Stimulated activated CD8-positive, alpha-beta memory T cell treated with anti-CD3 and anti-CD28 coated beads, Interleukin-15, amount 100 ng/mL, for 4 hours (primary cell): ENCODE measurements at places on chromosomes 3 and 15.

- DNase-seq: no peak
Observed at GRCh38 chr15:77568973-77569728, 63.6 kb downstream of the LINGO1 start.

DNA sequence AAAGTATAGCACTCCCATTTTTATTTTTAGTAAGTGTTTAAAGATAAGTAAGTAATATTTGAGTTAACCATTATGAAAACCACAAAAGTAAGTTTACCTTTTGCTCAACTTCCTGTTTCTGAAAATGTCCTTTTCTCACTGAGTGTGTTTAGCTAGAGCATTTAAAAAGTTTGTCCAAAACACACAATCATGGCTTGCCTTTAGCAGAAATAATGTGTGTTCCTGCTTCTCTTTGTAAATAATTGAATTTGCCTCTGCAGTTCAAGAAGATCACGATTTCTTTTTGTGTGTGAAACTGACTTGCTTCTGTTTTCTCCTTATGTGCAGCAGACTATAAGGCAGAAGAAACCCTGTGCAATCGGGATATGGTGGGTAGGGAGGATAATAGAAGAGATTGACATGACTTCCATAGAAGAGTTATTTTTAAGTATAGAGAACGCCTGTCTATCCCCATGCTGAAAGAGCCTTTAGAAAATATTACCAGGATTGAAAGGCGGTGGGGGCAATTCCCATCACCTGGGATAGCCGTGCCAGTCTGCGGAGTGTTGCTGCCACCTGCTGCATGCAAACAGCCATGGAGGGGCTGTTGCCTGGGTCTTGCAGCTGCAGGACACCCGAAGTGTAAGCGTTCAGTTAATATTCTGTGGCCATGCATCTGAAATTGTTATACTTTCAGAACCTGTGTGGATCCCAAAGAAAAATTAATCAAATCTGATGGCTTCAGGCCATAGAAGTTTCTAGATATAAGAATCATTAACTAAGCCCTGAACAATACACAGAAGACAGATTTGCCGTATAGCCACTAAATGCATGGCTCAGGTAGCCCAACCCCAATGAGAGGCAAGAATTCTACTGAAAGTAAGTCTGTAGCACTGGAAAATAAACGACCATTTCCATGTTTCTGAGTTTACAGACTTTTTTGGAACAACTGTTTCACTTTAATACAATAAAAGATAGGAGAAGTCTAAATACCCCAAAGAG, 2.4 kb upstream of the CD96 start:
- DNase-seq: peak; percentile 28

DNA sequence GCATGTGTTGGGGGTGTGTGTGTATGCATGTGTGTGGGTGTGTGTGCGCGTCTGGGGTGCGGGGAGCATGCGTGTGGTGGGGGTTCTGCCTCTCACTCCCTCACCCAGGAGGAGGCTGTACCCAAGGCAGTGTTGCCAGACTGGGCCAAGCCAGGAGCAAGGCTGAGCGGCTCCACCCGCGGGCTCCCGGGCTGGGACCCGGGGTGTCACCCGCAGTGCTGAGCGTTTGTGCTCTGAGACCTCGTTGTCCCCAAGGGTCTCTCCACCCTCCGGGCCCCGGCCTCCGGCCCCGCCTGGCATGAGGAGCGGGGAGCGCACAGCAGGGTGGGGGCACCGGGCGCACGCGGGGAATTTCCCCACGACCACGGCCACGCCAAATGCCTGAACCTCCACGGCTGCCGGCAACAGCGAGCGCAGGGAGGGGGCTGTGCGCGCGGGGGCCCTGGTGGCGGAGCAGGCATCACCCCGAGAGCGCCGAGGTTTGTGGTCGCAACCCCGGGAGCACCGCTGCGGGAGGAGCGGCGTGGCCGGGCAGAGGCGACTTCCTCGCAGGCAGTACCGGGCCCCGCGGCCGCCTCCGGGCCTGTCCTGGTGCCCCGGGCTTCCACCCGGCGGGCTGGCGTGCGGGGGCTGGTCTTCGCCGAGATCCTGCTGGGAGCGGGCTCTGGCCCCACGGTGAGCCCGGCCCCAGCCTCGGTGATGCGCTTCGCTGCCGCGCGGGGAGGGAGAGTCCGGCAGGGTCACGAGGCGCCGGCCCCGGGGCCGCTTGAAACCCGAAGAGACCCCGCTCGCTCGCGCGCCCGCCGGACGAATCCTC, 7.4 kb upstream of the OCA2 start:
- DNase-seq: no peak

DNA sequence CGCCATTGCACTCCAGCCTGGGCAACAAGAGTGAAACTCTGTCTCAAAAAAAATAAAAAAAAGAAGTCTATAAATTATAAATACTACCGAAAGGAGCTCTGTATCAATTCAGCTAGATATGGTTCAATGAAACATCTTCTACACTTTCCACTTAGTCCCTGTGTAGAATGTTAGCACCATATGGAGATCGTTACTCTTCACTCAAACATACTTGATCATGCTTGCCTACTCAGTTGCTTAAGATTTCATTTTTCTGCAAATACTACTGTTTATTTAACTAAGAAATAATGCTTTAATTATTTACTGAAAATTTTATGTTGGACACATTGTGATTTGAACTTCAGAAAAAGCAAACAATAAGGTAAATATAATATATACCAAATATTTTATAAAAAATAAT, 17.1 kb upstream of the NANOGP8 start:
- DNase-seq: no peak

DNA sequence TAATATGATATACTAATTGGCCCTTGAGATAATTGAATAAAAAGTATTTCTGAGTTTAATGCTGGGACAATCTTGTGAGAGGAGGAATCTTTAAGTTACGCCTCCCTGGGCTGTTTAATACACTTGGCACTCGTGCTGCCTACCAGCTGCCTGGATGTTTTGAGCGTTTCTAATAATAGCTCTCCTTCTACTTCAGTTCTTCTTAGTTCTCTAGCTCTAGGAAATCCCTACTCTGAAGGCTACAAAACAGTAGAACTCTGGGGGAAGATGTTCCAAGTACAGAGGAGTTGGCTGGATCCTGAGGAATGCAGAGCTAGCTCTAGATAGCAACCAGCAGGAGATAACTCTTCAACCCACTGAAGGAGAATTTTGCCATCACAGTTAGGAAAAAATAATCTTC, 3.5 kb downstream of the NAALADL2 start:
- DNase-seq: no peak

DNA sequence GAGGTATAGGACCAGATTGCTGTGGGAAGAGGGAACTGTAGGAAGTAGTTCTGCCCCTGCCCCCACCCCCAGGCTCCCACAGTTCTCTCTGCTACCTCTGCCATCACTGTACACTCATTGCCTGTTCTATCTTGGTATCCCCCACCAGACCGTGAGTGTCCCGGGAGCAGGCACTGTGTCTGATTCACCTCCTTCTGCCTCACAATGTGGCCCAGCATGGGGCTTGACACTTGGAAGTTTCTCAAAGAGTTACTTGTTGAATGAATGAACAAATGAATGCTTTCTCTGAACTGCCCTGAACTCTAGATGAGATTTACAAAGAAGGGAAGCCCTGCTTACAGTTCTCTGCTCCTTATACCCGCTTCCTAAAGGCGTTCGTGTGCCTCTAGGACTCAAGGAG, 27.1 kb upstream of the PIK3CB start:
- DNase-seq: no peak

DNA sequence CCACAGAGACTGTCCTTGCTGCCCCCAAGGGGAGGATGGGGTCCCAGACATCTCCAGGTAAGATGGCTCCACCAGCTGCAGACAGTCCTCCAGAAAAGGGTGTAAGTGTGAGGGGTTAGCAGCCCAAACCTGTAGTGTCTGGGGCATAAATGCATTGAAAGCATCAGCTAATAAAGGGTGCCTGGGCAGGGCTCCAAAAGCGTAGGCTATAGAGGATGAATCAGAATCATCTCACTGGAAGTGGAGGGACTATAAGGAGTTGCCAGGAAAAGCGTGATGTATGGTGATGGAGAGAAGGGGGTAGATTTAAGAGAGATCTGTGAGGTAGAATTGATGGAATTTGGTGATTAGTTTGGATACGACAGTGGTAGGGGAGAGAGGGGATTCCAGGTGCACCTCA, 79.9 kb upstream of the ONECUT1 start:
- no peak for DNase-seq

DNA sequence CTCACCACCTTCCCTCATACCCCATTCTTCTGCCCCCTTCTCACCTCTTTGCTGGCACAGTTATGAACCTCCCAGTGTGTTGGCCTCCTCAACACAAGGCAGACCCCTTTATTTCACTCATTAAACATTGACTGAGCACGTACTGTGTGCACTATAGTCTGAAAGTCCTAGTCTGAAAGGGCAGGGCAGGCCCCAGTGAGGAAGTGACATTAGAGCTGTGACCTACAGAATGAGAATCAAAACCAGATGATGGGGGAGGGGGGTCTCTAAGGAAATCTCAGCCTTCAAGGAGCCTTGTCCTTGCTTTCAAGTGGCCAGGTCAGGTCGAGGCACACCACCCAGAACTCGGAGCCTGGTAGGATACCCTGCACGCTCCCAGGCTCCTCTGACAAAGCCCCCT, 3.5 kb downstream of the SLC28A1 start:
- DNase-seq: no peak

DNA sequence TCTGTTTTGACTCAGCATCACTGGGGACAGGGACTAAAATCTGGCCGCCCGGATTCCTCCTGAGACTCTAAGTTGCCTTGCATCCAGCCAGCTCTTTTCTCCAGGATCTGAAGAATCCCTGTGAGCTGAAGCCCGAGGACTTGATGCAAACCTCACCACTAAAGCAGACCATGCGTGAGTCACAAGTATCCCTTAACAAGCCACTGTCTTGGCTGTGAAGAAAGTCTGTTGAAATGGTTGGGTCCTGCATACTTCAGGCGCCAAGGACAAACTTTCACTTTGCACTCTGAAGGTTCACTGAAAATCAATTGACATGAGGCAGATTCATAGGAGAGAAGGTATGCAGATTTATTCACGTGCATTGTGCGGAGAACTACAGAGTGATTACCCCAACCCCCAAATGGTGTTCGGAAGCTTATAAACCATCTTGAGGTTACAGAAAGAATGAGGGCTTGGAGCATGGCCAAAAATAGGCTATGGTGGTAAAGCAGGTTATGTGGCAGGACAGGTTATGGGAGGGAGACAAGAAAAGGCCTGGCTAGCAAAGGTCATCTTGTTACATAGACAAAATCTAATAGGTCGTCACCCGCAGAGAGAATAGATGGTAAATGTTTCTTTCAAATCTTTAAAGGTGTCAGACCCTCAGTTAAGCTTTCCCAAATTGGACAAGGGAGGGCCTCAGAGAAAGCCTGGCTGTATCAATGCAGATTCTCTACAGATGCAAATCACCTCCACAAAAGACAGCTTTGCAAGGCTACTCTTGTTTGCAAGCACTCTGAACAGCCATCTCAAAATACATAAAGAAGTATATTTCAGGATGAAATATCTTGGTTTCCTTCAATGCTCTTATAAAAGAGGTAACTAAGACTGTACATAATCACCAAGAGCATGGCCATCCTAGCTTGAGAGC, 126.3 kb upstream of the PLAAT1 start:
- DNase-seq: no peak

- no peak for DNase-seq
Observed at GRCh38 chr15:96270581-96271172, 59.8 kb upstream of the NR2F2 start.

DNA sequence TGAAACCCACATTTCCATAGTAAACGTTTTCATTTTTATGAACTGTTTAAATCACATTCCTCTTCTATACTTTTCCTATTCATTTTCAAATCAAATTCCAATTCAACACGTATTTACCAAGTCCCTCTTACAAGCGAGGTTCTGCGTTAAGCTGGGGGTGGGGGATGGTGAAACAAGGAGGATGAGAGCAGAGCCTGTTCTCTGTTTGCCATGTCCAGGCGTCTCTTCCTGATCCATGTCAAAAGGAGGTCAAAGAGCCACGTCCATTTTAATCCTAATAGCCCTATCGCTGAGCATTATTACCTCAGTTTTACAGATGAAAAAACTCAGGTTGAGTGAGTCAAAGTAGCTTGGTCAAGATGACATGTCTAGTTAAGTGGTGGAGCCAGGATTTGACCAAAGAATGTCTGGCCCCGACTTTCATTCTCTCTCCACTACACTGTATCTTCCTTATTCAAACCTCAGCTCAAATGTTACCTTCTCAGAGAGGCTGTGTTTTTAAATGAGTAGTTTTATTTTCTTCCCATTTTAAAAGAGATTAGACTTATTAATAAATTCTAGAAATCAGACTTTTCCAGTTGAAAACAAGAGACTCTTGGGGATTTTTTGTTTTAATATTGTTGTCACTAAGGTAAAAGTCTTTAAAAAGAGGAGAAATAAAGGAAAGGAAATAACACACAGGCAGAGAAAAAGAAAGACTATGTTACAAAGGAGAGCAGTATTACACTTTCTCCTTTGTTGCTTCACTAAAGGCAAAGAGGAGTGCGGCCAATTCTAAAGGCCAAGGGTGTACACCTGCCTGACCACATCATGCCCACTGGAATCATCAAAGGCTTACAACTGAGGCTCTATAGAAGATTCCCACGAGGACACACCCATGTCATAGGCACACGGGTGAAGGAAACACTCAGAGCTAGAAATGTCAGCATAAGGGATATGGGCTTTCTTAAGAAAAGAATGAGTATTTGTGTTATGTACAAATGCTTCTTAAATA, 42.4 kb downstream of the MYO5A start:
- DNase-seq: no peak

- no peak for DNase-seq
Observed at GRCh38 chr3:46277476-46277875, 35.2 kb downstream of the CCR3 start.

- DNase-seq: no peak
Observed at GRCh38 chr3:31422237-31422636, 110.5 kb upstream of the STT3B start.

GRCh38 chr15:43489191-43489590, 3.8 kb downstream of the TP53BP1 start:
- DNase-seq: no peak

DNA sequence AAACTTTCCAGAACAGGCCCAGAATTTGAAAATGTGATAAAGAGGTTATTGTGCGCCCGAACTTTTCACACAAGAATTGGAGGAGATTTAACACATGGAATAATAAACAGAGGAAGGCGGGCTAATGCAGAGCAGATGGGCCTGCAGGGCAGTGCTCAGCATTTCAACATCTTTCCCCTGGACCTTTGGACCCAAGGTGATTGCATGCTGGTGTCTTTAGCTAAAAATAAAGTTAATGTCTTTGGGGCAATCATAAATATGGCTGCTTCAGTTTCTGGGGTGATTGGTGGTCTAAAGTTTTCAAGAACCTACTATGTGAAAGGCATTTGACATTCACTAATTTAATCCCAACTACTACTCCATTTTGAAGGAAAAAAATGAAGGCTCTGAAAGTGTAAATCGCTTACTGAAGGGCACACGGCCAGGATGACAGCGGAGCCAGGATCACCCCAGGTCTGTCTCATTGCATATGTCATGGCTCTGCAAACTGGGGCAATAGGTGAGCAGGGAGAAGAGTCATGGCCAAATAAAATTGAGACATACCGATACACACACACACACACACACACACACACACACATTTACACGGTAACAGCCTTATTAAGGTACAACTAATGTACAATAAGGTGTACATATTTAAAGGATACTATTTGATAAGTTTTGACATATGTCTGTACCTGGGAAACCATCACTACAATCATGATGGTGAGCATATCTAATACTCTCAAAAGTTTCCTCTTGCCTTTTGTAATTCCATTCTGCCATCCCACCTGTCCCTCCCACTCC, 243.1 kb upstream of the LRRFIP2 start:
- DNase-seq: no peak
